ENCODE measurements at places on chromosomes 3 and 15.

- no peak for DNase-seq
Observed at GRCh38 chr15:90807786-90808086, 60.7 kb upstream of the FURIN start.

GRCh38 chr3:16066975-16067374 is 107.5 kb upstream of the GALNT15 start:
- no peak for DNase-seq

- DNase-seq = no peak
Observed at GRCh38 chr3:152235709-152236298, 32.9 kb upstream of the MBNL1 start.

DNA sequence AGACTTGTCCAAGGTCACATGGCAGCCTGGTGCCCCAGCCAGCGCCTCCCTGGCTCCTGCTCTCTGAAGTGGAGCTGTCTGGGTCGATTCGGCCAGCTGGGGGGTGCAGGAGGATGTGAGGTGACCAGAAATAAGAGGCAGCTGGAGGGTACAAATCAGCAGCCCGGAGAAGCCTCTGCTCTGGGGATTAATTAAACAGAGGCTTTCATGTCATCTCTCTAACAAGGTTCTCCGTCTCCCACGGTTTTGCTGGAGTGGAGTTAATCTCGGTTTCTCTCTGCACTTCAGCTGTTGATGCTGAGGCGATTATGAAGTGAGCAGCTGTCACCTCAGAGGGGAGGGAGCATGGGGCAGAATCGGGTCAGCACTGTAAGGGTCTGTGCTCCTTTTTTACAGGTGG is 236.8 kb downstream of the TLE3 start:
- DNase-seq = no peak

DNA sequence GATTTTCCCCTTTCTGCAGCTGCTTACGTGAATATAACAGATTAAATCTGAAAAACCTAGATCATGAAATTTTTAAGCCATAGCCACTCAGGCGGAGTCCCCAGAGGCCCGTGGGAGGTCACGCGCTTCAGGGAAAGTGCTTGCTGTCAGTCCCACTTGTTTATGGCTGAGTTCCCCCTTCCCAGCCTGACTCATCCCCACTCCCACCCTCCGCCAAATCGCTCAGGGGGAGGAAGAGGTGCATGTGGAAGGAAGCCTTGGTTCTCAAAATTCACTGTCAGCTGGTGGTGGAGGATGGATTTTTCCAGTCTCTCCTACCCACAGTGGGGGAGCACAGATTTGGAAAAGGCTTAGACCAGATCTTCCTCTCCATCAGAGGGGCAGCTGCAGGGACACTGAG is 67.4 kb downstream of the CORO2B start:
- DNase-seq = no peak

GRCh38 chr15:34213690-34214089 is 3.8 kb upstream of the KATNBL1 start:
- no peak for DNase-seq

DNA sequence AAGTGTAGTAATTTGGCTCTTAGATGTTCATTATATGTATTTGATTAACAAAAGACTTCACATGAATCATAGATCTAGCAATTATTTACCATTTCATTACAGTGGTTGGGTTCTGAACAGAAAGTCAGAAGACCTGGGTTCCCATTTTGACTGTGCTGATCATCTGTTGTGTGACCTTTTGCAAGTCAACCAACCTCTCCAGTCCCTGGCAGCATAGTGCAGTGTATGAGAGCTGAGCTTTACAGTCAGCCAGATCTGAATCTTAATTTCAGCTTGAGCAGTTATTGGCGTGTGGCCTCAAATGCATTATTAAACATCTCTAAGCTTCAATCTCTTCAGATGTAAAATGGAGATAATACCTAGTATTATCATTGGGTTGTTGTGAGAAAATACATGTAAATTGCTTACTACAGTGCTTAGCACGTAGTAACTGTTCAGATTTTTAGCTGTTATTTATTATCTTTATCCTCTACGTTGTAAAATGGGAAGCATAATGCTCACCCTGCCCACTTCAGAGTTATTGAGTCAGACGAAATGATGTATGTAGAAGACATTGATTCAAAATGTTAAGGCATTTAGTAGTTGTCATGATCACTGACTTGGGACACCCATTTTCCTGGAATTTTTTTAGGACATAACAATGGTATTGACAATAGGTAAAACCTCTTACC is 104.0 kb downstream of the KLHL25 start:
- DNase-seq = no peak

GRCh38 chr3:111617406-111617805 is 22.3 kb upstream of the ZBED2 start:
- no peak for DNase-seq

DNA sequence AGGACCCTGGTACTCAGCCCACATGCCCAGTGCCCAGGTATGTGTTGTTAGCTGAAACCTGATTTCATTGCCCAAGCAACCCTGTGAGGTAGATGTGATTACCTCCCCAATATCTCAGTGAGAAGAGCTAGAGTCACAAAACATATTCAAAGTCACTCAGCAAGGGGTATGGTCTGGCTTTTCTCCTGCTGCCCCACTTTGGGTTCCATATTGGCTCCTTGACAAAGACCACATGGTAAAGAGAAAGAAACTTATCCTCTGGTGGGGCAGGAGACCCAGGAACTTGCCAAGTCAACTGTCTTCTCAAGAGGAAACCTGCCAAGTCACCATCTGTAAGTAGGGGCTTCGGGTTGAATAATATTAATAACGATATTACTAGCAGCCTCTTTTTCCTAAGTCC is 148.3 kb upstream of the LMCD1 start:
- DNase-seq = no peak

DNA sequence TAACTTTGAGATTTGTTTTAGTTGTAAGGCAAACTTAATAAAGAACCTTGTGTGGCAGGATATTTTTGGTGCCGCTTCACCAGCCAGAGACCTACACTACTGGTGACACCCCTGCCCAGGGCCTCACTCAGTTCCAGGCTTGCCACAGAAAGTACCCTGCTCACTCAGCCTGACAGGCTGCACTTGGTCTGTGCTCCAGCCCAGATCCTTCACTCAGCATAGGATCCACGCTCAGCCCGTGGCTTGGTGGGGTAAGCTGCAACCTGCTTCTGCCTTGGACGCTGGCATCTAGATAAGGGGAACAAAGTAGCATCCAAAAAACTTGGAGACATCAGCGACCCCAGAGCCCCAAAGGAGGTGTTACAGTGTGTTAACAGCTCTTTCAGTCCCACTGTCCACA is 825.5 kb downstream of the EPHA3 start:
- DNase-seq = no peak

GRCh38 chr3:172580680-172581401 is 57.6 kb upstream of the TNFSF10 start:
- DNase-seq = no peak

- DNase-seq = peak; percentile 17
Observed at GRCh38 chr15:48858401-48858800, 19.5 kb upstream of the EID1 start.

DNA sequence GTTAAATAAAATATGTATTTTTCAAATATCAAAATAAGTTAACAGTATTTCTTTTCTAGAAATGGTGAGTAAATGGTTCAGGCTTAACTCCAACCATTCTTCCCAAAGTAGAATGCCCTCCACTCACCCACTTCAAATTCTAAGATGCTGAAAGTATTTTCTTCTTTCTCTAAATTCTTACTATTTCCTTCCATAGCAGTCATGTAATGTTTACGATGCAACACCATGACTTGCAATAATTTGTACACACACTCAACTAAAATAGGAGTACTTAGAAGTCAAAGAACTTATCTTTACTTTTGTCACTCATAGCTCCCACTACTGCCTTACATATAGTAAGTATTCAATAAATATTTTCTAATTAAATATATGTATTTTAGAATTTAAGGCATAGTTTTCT is 65.0 kb downstream of the AQR start:
- no peak for DNase-seq

- no peak for DNase-seq
Observed at GRCh38 chr3:170477395-170477794, 58.7 kb downstream of the CLDN11 start.

DNA sequence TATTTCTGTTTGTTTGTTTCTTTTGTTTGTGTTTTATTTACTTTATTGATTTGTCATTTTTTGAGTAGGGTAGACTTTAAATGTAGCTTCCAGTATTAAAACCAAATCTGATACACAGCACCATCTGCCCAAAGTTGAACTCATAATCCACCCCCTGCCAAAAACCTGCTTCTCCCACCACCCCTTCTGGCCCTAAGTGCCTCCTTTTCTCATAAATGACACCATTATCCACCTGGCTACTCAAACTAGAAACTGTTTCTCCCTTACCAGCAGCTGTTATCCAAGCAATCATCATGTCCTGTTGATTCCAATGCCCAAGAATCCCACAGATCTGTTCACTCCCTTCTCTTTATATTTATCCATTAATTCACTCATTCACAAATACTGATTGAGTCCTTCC is 21.8 kb upstream of the PTX3 start:
- no peak for DNase-seq

DNA sequence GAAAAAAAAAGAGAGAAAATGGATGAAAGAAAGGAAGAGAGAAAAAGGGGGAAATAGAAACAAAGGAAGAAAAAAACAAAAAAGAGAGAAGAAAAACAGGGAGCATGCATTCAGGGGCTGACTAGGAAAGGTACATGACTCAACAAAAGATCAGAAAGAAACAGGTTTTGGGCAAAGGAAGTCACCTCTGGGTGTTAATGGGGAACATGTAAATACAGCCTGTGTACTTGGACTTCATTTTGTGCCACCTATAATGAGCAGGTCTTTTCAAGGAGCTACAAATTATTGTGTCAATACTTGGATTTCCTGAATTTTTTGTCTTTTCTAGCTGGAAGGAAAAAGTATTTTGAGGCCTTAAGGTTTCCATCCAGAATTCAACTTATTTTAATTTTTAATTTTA is 53.4 kb upstream of the CCDC50 start:
- DNase-seq = no peak

GRCh38 chr15:96267463-96267862 is 63.0 kb upstream of the NR2F2 start:
- no peak for DNase-seq

GRCh38 chr3:149605902-149606301 is 51.9 kb downstream of the WWTR1 start:
- no peak for DNase-seq

DNA sequence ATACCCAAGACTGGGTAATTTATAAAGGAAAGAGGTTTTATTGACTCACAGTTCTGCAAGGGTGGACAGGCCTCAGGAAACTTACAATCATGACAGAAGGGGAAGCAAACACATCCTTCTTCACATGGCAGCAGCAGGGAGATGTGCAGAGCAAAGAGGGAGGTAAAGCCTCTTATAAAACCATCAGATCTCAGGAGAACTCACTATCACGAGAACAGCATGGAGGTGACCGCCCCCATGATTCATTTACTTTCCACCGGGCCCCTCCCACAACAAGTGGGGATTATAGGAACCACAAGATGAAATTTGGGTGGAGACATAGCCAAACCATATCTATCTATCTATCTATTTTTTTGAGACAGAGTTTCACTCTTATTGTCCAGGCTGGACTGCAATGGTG is 5.4 kb downstream of the GDPGP1 start:
- DNase-seq = no peak

DNA sequence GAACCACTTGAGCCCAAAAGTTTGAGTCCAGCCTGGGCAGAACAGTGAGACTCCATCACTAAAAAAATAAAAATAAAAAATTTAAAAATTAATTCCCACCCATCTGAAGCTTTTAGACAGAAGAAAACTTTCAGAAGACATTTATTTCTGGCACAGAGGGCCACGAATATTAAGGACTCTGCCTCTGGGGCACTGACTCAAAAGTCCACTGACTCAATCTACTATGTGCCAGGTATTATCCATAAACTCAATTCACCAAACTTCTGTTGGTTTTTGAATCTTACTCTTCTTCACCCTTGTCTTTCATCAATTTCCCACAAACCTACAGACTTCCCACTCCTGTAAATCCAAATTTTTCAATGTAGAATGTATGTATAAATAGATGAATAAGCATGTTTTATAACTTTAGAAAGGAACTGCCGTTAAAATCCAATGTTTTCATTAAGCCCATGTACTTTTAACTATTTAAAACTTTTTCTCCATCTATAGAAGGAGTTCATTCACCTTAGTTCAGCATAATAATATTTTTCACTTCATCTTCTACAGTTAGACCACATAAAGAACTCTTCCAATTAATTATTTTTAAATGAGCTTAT is 19.9 kb downstream of the ATP13A3 start:
- no peak for DNase-seq

GRCh38 chr3:126449621-126450051 is 26.1 kb downstream of the ZXDC start:
- no peak for DNase-seq

GRCh38 chr3:21682206-21682605 is 68.8 kb downstream of the ZNF385D start:
- DNase-seq = no peak

DNA sequence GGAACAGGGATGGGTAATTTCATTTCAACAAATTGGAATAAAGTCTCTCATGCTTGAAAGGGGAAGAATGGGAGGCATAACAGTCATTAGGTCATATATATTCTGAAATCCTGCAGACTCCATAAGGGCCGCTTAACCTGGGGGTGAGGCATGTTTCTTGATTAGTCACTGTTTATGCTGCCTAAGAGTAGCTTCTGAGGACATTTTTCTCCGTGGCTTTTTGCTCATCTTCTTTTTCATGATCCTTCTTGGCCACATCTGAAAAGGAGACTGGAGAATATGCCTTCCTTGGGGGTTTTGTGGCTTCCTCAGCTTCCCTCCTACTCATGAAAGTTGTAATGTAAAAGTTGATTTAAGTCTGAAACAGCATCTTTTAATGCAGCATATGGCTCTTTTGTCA is 20.0 kb upstream of the CFAP20DC start:
- no peak for DNase-seq

- no peak for DNase-seq
Observed at GRCh38 chr3:50289130-50289529, 3.1 kb downstream of the IFRD2 start.

DNA sequence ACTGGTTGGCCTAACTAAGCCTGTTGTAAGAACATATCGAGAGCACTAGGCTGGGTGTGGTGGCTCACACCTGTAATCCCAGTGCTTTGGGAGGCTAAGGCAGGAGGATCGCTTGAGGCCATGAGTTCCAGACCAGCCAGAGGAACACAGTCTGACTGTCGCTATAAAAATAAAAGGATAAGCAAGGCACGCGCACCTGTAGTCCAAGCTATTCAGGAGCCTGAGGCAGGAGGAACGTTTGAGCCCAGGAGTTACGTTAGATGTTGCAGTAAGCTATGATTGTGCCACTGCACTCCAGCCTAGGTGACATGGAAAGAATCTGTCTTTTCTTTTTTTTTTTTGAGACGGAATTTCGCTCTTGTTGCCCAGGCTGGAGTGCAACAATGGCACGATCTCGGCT is 24.9 kb downstream of the MAP4 start:
- no peak for DNase-seq

- DNase-seq = peak; percentile 50
Observed at GRCh38 chr3:65548848-65549625, 489.7 kb downstream of the MAGI1 start.

All from SW480 (cell line).